ENCODE measurements at places on chromosomes 1 and 21.

GRCh38 chr1:23224739-23225648 is 7.7 kb upstream of the HTR1D start:
- peak; percentile 86 for DNase-seq

DNA sequence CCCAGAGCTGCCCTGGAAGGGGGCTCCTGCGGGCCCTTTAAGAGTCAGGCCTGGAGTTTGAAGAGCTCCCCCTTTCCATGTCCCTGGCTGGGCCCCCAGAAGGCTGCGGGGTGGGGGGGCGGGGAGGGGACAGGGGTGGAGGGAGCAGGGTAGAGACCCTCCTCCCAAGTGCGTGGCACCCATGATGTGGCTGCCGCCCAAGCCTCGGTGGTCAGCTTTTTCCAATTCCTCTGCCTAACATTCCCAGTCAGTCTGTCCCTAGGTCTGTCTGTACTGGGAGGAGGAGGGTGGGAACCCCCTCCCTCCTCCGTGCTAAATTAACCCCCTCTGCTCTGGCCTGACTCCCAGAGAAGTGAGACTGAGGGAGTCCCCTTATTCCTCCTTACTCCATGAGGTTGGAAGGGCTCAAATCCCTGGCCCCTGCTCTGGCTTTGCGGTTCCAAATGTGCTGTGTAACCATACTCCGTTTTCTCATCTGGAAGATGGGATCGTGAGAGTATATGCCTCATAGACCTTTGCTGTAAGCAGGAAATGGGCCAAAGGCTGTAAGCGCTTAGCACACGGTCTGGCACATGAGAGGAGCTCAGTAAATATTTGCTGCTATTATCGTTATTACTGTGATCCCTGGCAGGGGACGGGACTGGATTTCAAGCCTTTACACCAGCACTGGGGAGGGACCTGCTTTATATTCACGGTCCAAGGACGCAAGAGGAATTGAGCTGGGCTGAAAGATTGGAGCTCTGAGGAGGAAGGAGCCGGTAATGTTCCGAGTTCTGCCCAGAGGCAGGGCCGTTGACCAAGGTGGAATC is 658 bp upstream of the COL16A1 start:
- DNase-seq = peak; percentile 86

DNA sequence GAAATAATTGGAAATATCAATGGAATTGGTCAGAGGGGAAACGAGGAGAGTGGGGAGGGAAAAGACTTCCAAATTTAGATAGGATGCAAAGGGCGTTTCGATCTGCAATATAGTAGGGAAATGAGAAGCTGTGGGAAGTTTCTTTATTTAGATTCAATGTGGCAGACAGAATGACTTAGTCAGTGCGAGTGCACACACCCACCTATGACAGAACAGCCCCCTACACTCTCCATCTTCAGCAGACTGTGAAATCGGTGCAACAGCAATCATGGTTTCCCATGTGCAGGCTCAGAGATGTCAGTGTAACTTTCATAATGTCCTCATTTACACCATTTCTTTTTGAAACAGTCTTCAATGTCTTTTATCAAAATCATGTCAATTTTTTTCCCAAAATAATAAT is 46.0 kb downstream of the DIP2A start:
- no peak for DNase-seq

GRCh38 chr1:206969090-206969489 is 1.2 kb downstream of the FCAMR start:
- DNase-seq = no peak

DNA sequence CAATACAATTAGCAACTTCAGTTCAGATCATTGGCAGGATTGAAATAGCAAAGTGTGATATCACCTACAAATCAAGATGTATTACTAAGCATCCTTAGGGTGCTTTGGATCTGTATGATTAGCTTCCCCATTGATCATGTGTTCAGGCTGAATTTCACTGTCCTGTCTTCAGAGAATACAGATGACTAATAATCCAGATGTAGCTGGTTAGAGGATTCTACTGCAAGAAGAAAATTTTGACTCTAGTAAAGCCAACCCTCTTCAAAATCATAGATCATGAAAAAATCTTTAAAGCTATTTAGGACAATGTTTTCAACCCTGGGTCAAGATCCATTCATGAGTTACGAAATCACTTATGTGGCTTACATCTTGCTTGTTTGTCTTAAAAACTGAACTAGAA is 184.4 kb downstream of the PTGER3 start:
- DNase-seq = no peak

- peak; percentile 22 for DNase-seq
Measured at GRCh38 chr1:181759481-181759880, 276.2 kb downstream of the CACNA1E start.

DNA sequence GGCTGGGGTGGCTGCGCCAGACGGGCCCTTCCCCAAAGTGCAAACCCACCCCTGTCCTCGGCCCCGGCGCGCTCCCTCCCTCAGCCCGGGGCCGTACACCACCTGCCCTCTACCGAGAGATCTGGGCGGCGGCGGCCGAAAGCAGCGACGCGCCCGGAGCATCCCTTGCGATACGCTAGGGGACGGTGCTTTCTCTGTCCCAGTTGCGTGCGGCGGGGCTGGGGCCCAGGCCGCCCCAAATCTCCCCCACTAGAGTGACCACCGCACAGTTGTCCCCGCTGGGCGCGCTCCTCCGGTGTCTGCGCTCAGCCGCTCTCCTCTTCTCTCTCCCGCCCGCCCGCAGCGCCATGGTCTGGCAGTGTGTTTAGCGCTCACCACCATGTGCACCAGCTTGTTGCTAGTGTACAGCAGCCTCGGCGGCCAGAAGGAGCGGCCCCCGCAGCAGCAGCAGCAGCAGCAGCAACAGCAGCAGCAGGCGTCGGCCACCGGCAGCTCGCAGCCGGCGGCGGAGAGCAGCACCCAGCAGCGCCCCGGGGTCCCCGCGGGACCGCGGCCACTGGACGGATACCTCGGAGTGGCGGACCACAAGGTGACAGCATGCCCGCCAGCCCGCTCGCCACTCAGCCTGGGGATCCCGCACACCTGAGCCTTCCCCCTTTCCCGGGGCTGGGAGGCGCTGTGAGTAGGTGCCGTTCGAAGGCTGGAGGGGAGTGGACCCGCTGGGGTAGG is 1.0 kb downstream of the ST6GALNAC5 start:
- peak; percentile 80 for DNase-seq

DNA sequence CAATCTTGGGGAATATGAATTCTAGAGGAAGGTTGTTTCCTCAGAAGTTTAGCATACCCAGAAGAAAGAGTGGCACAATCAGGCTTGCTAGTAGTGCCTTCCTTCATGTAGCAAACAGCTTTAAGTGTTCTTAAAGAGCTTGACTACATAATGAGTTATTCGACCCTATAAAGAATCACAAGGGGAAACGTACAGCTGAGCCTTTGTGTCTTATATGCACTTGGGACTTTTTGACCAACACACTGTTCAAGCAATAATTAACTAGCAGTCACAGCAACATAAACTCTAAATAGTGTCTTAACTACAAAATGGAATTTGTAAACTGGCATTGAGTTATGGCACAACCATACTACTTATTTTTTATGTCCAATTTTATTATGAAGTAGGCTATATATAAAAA is 86.1 kb downstream of the TTLL7 start:
- DNase-seq = no peak

DNA sequence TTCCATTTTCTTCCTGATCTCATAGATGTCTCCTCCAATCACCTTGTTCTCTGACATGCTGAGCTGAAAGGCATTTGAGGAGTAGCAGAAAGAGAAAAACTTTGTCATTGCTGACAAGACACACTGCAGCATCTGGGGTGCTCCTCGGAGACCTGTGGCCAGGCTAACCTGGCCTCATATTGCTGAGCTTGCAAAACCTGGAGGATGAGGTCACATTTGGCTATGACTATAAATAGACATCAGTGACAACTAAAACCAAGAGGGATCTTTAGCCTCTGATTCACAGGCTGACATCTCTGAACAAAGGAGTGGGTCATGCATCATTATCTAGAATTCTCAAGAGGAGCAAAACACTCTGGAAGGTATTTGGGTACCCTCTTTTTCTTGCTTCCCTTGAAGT is 83.7 kb downstream of the PROX1 start:
- no peak for DNase-seq

GRCh38 chr1:51568231-51568935 is 48.5 kb upstream of the OSBPL9 start:
- DNase-seq = no peak

DNA sequence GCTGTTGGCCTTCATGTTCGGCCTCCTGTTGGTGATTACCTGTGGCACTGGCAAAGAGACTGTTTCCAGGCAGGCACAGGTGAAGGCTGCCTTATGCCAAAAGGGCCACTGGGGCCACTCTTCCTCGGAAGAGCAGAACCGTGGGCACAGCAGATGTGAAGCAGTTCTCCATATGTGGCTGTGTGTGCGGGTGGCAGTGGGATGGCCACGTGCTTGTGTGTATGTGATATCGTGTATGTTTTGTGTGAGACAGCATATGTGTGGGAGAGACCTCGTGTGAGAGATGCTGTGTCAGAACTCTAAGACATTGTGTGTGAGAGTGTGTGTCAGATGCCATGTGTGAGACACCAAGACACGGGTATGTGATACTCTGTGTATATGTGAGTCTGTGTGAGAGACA is 53.4 kb upstream of the KDM4A start:
- DNase-seq = no peak
